Hepatic stellate cell (primary cell): ENCODE measurements at places on chromosomes 16 and 17.

- DNase-seq = no peak
These were observed 278.3 kb downstream of the KCNJ2 start for GRCh38 chr17:70447588-70447987.

DNA sequence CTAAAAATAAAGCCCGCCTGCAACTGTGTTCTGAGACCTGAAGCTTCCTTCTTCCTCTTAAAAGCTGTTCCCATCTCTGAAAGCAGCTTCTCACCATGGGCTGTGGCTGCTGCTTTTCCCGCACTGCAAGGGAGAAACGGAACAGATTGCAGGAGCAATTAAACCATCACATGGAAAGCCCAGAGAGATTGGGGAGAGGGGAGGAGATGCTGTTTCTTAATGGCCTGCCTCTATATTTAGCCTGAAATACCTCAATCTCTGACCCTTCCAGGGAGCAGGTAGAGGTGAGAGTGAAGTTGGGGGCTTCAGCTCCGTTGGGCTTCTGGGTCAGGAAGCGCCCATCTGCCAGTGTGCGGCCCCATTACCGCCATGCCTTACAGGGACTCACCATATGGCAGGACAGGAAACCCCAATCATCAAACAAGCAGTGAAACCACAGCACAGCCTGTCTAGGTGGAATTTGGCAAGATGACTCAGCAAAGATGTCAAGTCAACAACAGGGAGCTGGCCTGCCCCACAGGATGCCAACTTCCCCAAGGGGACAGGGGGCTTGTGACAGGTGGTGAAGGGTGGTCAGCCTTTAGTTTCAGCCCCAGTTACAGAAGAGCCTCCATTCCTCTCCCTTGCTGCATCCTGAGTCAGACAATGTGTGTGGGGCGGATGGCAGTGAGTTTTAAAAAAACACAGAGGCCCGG, 286.6 kb upstream of the CCL2 start:
- no peak for DNase-seq

- no peak for DNase-seq
These were observed 557 bp downstream of the KCNG4 start for GRCh38 chr16:84239141-84239769.

DNA sequence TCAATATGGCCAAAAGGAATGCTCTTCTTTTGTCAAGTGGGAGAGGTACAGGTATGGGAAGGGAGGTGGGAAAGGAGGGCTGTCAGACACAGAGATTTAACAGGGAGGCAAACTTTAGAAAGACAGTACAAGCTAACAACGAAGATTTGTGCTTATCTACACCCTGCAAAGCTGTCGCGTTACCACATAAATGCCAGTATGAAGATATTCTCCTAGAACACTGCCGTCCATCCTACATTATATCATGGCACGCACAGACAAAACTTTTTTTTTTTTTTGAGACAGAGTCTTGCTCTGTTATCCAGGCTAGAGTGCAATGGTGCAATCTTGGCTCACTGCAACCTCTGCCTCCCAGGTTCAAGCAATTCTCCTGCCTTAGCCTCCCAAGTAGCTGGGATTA, 50.6 kb downstream of the STH start:
- no peak for DNase-seq

DNA sequence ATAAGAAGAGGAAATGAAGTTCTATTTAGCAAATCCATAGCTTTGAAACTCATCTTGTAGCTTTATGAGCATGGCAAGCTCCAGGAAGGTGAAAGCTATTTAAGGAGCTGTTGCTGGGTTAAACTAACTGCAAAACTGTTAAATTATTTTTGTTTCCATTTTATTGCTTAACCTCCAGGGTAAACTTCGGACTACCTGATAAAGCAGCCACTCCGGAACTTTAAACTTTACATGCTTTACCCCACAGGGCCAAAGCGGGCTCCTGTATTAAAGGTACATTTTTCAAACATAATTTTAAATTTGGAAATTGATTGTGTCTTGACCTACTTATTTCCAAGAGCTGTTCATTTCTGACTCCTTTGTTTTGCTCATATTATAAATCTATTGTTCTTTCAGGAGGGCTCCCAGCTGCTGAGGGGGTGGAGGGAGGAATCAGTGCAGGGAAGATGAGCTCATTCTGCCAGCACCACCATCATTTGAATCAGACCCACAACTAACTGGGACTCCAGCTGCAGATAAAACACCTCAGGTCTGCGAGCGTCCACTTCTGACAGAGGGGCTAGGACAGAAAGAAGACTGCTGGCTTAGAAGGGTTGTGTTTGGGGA, 157.9 kb downstream of the IRX3 start:
- no peak for DNase-seq

DNA sequence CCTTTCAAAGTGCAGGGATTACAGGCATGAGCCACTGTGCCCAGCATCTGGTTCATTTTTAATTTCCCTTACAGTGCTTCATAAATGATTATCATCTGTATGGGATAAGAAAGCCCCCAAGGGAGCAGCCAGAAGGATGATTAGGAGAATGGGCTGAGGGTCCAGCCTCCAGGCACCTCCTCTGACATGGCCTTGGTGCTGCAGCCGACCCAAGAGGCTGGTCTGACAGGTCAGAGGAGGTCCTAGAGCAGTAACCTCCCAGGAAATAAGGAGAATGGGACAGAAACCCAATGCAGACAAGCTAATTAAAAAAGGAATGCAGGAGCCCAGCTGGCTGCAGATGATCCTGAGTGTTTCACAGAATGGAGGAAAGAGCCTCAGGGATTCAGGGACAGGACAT, 29.0 kb downstream of the MRC2 start:
- DNase-seq = no peak

- no peak for DNase-seq
These were observed 23.6 kb downstream of the SDR42E1 start for GRCh38 chr16:81987706-81988105.

DNA sequence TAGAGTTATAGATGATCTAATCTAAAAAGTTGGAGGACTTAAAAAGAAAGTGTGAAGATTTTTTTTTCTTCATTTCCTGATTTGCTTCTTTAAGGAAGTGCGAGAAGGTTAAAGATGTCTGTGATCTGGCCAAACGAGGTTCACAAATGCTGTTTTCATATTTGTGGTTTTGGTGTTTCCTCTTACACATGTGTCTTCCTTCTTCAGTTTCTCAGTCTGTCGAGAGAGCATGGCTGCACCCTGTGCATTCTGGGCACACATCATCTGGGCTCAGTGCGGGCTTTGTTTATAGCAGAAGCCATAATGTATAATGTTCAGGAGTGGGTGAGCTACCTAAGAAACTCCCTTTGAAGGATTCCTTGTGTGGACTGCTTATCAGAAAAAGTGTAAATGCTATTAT, 260.4 kb upstream of the TBX2 start:
- DNase-seq = peak; percentile 50

- no peak for DNase-seq
These were observed 24.7 kb upstream of the KLHDC4 start for GRCh38 chr16:87790292-87791100.

DNA sequence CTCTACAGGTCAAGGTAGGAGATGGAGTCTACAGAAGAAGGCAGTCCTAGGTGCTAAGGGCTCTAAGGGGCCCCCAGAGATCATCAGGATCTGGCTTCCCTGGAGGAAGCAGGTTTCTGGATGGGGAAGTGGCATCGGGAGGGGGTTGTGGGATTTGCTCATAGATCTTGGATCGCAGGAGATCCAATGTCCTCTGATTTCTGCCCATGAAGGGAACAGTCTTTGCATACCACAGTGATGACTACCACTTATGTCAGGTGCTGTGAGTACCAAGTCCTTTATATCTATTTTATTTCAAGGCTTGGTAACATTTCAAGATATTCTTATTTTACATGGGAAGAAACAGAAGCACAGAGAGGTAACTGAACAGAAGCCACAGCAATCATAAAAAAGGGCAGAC, 164.0 kb downstream of the RGS9 start:
- DNase-seq = no peak

DNA sequence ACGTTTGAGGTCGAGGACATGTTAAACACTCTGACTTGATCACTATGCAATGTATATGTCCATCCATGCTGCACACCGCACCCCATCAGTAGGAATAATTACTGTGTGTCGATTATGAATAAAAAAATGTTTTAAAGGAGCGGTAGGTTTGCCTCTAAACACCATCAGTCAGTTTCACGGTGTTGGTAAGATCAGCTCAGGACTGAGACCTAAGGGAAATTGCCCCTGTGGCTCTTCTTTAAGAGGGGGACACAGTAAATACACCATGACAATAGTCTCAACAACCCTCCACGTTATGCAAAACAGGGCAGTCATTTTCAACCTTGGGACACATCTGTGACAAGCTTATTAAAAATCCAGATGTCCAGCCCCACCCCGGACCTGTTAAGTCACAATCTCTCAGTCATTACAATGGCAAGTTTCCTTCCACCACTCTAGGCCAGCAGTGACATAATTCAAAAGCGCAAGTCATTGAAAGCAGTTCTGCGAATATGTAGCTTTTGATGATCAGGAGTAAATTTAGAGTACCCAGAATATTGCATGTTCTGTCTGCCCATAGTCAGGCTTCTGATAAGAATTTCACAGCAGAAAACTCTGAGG, 1.2 kb downstream of the ATMIN start:
- no peak for DNase-seq

DNA sequence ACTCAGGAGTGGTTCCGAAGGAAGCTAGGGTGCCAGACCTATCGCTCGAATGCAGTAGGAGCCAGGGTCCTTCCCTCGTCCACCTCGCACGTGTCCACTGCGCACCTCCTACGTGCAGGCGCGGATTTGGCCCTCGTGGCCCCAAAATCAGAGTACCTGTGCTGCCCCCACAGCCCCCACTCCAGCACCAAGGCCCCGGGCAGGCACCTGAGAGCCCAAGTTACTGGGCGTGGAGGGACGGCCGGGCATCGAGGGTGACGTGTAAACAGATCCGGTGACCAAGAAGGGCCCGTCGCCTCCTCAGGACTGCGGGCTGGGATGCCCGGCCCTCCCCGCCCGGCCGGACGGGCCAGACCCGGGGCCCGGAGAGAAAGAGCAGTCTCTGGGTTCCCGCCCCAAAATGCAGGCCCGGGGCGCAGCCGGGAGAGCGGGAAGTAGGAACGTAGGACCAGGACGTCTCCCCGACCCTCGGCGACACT, 492 bp downstream of the SLC25A39 start:
- DNase-seq = no peak
